ENCODE measurements at places on chromosomes 11 and 22.
A peak's percentile ranks its signal among the peaks of the same experiment; 100 is the strongest.

GRCh38 chr22:37204045-37204655 is 8.1 kb downstream of the SSTR3 start:
- DNase-seq: no peak

GRCh38 chr22:39910876-39911613 is 10.2 kb downstream of the GRAP2 start:
- DNase-seq: no peak

GRCh38 chr11:56885177-56885576 is 103.5 kb upstream of the OR5AK2 start:
- DNase-seq: peak; percentile 8

- no peak for DNase-seq
Observed at GRCh38 chr11:553988-554340, 6.6 kb downstream of the LMNTD2 start.

- DNase-seq: no peak
Observed at GRCh38 chr22:19518635-19519034, 5.6 kb downstream of the CLDN5 start.

GRCh38 chr11:27274854-27275395 is 88.1 kb downstream of the CCDC34 start:
- no peak for DNase-seq
